ENCODE measurements at places on chromosomes 4 and X.

DNA sequence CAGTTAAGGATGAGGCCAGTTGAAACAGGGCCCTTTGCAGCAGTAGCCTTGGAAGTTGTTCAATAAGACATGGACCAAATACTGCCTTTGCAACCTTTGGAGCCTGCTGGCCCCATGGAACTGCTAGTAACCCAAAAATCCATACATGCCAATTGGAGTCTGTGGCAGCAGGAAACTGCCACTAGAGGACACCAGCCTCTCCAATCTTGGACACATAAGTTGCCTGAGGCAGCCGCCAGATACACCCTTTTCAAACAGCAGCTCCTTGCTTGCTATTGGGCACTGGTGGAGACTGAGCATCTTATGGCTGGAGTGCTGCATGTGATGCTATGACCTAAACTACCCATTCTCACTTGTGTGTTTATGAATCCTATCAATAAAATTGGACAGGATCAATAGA lies 14.8 kb upstream of the LAP3 start:
- no peak for DNase-seq

DNA sequence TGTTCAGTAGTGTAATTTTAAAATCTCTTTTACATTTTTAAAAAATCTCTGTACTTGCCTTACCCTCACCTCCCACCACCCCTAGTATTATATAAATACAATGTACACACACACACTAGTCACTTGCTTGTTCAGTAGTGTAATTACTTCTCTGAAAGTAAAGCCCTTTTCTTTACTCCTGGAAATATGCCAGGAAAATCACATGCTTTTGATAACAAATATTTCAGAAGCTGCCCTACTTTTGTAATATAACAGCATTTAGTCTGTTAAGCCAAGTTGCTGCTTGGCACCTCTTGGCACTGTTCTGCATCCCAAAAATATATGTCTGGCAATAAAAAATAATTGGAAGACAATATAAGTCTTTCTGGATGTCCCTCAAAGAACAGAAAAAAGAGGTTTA lies 172.8 kb upstream of the APOOL start:
- no peak for DNase-seq

DNA sequence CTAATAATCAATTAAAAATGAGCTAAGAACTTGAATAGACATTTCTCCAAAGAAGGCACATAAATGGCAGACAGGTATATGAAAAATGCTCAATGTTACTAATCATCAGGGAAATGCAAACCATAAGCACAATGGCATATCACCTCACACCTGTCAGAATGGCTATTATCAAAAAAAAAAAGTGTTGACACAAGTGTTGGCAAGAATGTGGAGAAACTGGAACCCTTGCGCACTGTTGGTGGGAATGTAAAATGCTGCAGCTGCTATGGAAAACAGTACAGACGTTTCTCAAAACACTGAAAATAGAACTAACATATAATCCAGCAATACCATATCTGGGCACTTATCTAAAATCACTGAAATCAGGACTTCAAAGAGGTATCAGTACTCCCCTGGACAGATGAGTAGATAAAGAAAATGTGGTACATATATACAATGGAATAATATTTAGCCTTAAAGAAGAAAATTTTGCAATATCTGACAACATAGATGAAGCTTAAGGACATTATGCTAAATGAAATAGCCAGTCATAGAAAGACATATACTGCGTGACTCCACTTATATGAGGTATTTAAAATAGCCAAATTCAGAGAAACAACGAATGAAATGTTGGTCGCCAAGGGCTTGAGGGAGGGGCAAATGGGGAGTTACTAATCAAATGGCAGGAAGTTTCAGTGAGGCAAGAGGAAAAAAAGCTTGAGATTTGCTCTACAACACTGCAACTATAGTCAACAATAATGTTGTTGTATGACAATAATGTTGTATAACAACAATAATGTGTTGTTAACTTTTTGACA lies 175.5 kb downstream of the WDFY3 start:
- no peak for DNase-seq

DNA sequence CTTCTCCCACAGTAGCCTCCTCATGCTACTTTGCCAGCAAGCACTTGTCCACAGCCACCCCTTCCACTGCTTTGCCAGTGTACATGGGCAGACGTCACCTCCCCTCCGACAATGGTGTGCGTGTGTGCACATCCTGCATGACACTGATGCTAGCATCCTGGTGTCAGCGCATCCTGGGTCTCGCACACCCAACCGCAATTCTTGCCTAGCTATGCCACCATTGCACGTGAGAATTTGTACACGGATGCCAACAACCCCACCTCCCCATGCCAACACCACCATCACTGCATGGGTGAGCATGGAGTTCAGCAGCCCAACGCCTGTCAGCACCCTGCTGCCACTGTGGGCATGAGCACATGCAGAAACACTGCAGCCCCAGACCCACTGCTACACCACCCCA lies 550.0 kb downstream of the STPG2 start:
- DNase-seq = no peak

- DNase-seq = no peak
Observed at GRCh38 chr4:31146366-31146765, 426.2 kb downstream of the PCDH7 start.

GRCh38 chr4:71187404-71188155 lies 151.2 kb upstream of the SLC4A4 start:
- peak; percentile 2 for DNase-seq

- DNase-seq = no peak
Observed at GRCh38 chr4:74990276-74990875, 57.5 kb downstream of the PARM1 start.

Measured in activated CD4-positive, CD25-positive, alpha-beta regulatory T cell (primary cell).